NCI-H2081 treated with DMSO at 0.1 percent for 48 hours (cell line): ENCODE measurements at places on chromosomes 5 and 9.

GRCh38 chr5:139646111-139646510, 2.0 kb upstream of the CXXC5 start:
- DNase-seq, result no peak

GRCh38 chr9:33151007-33151557, 16.1 kb downstream of the B4GALT1 start:
- DNase-seq, result no peak

- no peak for DNase-seq
These were observed 132.6 kb upstream of the FSTL4 start for GRCh38 chr5:133744960-133745308.

GRCh38 chr5:110753600-110753999, 14.8 kb downstream of the SLC25A46 start:
- no peak for DNase-seq

- DNase-seq, result no peak
These were observed 47.8 kb downstream of the ST8SIA4 start for GRCh38 chr5:100855295-100855694.

DNA sequence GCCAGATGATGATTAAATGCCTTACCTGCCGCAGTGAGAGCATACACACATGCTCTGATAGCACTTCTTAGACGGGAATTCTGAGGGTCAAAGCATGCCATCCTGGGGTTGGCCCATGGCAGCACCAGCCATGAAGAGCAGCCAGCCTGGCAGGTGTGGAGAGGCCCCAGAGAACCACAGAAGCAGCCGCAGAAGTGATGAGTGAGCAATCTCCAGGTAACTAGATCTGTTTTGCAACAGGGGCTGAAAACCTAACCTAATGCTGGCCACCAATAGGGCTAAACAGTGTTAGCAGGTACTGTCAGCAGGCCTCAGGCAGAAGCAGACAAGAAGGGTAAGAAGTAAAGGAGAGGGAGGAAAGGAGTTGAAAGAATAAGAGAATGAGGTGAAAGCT, 33.5 kb upstream of the HOMER1 start:
- no peak for DNase-seq

DNA sequence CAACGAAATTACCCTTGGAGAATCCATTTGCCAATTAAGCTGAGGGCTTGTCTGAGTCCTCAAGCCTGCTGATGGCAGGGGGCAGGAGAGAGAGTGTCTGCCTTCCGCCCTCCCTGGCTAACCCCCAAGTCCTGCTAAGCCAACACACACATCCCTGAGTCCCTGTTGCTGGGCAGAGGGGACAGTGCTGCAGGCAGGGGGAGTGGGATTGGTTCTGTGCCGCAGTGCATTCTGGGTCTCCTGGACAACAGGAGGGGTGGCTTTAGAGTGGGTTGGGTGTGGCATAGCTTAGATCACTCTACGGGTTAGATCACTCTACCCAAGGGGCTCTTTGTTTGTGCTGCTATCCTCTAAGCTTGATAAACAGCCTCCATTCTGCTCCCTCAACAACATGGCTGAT, 427.7 kb downstream of the CDK5RAP2 start:
- DNase-seq, result peak; percentile 44

GRCh38 chr5:1517838-1518237, 5.9 kb downstream of the LPCAT1 start:
- DNase-seq, result no peak

GRCh38 chr5:89299998-89300397, 417.0 kb upstream of the MEF2C start:
- no peak for DNase-seq

GRCh38 chr5:169610606-169611005, 26.5 kb upstream of the DOCK2 start:
- no peak for DNase-seq

- no peak for DNase-seq
These were observed 56.3 kb downstream of the STX17 start for GRCh38 chr9:99962680-99963261.

DNA sequence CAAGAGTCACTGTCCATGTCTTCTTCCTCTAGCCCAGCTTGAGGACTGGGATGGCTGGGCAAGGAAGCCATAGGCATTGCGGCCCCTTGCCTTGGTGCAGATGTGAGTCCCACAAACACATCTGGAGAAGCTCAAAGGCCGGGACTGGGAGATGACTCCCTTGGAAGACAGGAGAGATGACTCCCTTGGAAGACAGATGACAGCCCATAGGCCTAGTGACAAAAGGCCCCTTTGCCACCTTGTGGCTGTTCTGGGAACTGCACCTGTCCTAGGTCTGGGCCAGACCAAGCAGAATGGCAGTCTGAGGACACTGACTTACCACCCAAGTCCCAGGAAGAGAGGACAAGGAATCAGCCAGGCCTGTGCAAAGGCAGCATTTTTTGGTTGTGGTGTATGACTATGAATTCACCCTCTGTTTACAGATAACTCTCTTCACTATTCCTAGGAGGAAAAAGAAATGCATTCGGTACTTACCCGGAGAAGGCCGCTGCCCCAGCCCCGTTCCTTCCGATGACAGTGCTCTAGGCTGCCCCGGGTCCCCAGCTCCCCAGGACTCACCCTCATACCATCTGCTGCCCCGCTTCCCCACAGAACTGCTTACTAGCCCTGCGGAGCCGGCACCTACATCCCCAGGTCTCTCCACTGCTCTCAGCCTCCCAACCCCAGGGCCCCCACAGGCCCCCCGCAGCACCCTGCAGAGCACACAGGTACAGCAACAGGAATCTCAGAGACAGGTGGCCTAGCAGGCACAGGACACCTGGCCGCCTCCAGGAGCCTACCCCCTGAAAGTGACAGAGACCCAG, 30.8 kb downstream of the SKP1 start:
- DNase-seq, result no peak
